ENCODE measurements at places on chromosomes 5 and 9.
A peak's percentile ranks its signal among the peaks of the same experiment; 100 is the strongest.

DNA sequence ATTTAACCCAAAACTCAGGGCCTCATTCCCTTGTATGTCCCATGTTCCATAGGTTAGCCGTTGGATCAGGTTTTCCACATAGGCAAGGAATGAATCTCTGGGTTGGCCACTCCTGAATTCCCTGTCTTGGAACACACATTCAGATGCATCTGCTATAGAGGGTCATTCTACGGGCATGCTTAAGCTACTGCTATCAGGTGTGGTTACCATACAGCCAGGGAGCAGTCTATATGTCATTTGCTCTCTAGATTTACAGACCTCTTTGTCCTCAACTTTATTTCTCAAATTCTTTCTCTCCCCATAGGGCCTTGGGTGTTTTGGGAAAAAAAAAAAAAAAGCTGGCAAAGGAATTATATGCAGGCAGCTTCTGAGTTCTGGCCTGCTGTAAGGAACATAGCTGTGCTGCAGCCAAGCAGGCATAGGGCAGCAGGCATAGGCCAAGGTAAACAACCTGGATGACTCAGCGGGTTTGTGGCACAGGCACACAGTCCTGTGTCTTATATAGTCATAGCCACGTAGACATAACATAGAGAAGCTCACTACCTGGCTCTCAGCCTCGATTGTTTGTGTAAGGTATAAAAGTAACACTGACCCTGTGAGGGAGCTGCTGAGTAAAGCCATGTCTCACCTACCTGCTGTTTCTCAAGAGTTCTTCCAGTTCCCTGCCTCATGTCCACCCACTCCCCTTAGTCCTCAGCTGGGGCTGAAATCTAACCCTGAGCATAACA lies 141.5 kb downstream of the OSTF1 start:
- DNase-seq, result peak; percentile 97

DNA sequence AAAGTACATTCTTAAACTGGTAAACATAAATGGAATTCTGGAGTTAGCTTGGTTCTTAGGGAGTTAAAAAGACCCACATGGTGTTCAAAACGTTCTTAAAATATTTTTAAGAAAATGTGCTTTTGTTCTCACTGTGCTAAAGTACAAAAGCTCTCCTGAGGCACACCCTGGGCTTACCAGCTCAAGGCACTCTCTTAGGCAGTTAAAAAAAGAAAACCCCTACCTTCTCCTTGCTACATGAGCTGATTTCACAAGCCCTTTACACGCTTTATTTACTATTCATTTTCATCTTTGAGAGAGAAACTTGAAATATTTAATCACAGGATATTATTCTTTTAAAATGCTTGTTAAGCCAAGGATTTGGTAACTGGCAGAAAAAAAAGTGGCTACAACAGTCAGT lies 723.3 kb upstream of the GRAMD2B start:
- DNase-seq, result no peak

DNA sequence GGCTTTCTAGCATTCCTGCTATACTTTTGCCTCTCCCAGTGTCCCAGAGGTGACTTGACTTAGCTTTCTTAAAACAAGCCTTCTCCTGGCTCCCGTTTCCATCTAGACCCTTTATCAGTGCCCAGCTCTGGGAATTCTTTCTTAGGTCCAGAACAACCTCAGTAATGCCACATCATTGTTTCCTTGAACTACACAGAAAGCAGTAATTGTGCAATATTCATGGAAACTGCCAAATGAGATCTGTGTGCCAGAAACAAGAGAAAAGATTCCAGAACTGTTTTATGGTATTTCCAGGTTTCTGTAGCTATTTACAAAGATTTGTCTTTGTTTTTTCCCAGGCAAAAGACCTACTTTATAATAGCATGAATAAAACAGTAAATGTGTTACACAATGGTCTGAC lies 391.3 kb downstream of the SLCO4C1 start:
- no peak for DNase-seq

- no peak for DNase-seq
Measured at GRCh38 chr5:90813392-90813791, 254.8 kb downstream of the ADGRV1 start.

GRCh38 chr9:19229595-19230354 lies 718 bp upstream of the DENND4C start:
- no peak for DNase-seq

- DNase-seq, result no peak
Measured at GRCh38 chr5:133744960-133745308, 132.6 kb upstream of the FSTL4 start.

DNA sequence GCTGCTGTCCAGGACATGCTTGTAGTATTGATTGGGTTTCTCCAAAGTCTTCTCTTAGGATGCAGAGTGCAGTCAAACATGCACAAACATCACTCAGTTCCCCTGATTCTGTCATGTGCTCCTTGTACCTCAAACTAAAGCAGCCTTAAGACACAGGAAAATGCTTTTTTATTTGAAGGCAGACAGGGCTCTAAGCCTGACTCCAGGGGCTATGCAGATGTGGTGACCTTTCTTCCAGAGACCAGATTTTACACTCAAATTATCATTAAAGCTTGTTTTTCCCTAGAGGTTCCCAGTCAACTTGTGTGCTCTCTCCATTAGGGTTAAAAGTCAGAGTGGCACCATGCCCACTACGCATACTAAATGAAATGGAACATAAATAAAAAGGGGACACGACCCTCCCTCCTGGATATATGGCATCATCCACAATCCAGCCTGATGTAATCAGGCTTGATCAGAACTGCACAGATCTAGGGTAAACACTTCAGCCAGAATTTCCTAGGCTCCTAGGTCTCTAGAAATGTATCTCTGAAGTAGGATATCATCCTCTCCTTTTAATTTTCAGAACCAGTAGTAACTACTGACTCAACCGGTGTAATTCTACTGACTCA lies 771.1 kb downstream of the NR2F1-AS1 start:
- no peak for DNase-seq

GRCh38 chr5:119386596-119387344 lies 31.0 kb downstream of the TNFAIP8 start:
- no peak for DNase-seq

- DNase-seq, result no peak
Measured at GRCh38 chr9:34254966-34255825, 73.9 kb downstream of the KIF24 start.

GRCh38 chr9:18520416-18521047 lies 46.6 kb downstream of the ADAMTSL1 start:
- no peak for DNase-seq

DNA sequence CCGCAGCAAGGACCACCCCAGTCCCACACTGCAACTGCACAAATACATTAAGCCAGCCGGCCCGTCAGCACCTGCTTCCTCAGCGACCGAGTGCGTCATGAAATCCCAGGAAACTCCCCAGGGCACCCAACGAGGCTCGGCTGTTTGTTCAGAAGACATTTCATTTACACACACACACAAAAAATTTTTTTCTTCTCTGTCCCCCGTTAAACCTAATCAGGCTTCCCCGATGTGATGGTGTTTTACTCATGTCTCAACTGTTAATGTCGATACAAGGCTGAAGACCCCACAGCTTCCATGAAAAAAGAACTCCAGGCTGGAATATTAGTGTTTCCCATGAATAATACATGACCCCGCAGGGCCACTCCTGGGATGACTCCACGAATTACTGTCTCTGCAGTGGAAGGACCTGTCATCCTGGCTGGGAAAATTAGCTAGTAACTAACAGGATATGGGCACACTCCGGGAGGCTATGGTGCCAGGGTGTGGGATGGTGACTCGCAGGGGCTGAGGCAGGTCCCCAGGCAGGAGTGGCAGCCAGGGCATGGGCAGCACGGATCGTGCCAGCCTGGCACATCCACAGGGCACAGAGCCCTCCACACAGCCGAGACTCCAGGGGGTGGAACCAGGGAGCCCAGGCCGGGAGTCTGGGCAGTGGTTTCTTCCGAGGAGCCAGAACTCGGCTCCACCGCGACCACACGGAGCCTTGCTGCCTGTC lies 102.4 kb downstream of the VAV2 start:
- peak; percentile 37 for DNase-seq

DNA sequence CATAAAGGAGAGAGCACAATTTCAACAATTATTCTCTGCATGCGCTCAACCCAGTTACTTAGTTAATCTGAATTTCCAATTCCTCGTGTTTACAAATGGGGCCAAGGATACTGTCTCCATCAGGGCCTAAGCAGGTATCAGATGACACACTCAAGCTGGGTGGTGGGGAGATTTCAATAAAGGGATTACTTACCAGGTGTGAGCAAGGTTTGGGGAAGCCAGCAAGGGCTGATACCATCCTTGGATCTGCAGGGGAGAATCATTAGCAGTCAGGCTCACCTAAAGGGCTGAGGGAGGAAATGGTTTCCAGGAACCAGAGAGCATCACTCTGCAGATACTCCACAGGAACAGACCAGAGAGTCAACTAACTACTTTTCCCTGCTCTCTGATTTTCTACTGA lies 487.1 kb downstream of the NTRK2 start:
- DNase-seq, result no peak

DNA sequence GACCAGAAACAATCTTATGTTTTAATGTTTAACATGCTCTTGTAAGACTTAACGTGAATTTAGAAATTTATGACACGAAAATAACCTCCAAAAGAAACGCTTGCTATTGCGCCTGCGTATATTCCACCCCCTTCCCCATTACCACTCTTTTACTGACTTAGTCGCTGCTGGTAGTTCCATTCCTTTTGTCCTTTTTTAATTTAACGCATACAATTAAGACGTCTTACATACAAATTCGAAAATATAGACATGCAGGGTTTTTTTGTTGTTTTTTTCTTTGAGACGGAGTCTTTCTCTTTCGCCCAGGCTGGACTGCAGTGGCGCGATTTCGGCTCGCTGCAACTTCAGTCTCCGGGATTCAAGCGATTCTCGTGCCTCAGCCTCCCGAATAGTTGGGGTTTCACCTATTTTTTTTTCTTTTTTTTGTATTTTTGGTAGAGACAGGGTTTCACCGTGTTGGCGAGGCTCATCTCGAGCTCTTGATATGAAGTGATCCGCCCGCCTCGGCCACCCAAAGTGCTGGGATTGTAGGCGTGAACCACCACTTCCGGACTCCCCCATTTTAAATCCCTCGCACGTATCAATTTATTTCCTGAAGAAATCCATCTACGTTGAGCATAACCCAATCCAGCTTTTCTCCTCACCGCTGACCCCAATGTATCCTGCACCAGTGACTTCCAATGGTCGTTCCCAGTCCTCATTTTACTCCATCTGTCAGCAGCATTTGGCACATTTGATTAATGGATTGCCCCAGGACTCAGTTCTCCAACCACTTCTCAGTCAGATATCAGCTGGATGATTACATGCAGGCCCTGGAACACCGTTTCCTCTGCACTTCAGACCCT lies 684 bp upstream of the MED7 start:
- DNase-seq, result no peak

DNA sequence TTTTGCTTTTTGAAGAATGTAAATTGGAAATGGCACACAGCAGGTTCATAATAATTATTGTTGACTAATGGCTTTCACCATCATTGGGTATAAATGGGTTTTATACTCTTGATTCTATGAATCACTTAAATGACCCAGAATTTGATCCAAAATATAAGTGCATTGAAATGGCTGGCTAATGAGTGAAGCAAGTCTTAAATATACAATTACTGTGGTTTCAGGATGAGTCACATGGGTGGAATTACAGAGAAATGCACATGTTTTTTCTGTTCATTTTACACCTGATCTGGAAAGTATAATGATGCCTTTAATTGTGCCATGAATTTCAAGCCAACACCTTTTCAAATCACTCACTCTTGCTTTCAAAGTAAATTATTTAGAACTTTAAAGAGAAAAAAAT lies 380.8 kb upstream of the CD180 start:
- DNase-seq, result peak; percentile 64

DNA sequence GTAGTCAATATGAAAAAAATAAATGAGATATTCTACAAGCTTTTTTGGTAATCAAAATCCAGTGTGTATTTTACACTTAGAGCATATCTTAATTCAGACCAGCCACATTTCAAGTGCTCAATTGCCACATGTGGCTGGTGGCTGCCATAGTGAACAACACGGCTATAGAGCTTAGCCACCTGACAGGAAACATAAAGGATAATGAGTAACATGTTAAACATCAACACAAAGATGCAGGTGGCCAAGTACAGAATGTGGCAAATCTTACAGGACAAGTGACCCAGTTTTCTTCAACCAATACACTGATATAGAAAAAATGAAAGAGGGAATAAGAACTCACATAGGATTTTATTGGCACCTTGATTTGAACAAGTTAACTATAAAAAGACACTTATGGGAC lies 61.4 kb downstream of the KIF24 start:
- no peak for DNase-seq

GRCh38 chr5:14664270-14665100 lies at the start of gene OTULIN:
OTULIN (plus strand) TSS chr5:14664718; CDS start chr5:14664826, 108 bp downstream.
- DNase-seq, result peak; percentile 91

DNA sequence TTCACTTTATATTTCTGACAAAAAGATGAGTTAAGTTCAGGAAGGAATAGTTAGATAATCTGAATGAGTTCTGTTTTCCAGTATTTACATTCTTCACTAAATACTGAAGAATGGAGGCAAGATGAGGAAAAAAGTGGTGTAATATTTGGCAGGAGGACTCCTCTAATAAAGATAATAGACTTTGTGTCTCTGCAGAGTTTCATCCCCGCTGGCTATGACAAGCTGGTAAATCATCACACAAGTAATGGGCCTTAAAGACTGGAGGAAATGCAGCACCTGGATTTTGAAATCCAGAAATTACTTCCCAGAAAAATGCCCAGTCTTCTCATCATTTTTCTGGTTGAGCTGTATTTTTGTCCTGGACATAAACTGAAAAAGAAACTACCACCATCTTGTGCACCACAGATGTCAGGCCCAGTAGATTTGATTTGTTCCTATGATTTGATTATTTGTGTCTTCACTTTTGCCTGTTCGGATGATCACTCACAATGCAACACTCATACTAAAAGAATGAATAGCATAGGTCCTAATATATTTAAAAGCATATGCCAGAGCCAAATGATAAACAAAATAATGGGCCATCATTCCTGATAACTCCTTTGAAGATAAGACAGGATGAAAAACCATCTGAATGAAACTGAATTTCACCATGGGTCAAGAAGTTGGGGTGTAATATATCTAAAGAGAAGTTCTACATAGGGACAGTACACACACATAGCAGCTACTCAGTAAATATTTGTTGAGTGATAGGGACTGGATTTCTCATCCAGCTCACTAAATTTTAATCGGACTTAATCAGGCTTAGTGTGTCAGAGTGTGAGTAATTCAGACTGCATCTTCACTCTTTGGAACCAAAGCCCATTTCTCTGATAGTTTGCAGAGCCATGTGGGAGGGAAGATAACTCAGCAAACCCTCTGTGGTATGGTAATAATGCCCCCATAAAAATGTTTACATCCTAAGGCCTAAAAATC lies 200.5 kb downstream of the HINT1 start:
- DNase-seq, result peak; percentile 54

GRCh38 chr9:135949501-135950134 lies 11.6 kb downstream of the UBAC1 start:
- DNase-seq, result no peak

GRCh38 chr9:95887926-95888497 lies 12.5 kb downstream of the ERCC6L2 start:
- no peak for DNase-seq
